NCI-H187 treated with DMSO at 0.1 percent for 48 hours (cell line): ENCODE measurements at places on chromosomes 3 and 15.

GRCh38 chr3:109903100-109903499, 565.8 kb upstream of the DPPA4 start:
- DNase-seq: no peak

DNA sequence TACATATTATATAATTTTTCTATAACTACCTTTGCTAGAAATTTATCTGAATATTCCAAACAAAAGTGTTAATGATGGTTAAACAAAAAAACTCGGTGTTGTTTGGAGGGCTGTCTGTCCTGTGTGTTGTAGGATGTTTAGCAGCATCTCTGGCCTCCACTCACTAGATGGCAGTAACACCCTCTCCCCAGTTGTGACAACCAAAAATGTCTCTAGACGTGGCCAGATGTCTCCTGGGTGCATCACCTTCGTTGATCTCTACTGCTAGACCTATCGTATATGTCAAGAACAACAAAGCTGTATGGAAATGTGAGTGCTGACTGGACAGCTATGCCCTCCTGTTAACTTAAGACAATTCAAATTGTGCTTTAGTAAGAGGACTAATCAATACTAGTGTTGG, 14.1 kb downstream of the ANKRD34C start:
- DNase-seq: no peak

GRCh38 chr15:39192979-39193560, 387.8 kb upstream of the THBS1 start:
- DNase-seq: no peak

DNA sequence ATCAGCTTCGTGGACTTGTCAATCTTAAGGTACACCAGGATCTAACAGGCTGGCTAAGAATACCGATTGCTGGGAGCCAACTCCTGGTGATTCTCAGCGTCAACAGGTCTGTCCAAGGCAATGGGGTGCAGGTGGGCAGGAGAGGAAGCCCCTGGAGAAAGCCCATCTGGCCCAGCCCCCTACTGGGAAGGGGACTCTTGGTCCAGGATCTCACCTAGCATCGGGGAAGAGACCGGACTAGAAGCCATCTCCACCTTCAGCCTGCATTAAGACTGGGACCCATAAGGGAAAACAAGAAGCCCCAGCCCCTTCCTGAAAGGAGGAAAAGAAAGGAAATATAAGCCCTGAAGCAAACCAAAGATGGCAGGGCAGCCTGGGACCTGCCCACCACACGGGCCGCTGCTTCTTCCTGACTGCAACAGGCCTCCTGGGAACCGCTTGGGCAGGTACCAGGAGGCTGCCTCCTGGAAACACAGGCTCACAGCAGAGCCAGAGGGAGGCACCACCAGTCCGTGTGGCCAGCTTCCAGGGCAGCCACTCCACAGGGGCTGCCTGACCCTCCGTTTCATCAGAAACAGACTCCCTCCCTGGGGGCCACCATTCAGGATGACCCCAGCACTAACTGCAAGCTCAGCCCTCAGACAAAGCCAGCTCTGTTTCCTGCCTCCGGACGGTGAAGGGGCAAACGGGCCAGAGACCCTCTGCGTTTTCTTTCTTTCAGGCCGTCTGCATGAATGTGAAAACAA, 100.2 kb downstream of the LRIG1 start:
- no peak for DNase-seq

GRCh38 chr3:42175386-42176240, 84.5 kb downstream of the TRAK1 start:
- peak; percentile 22 for DNase-seq

- no peak for DNase-seq
Observed at GRCh38 chr3:20222274-20222673, 36.3 kb upstream of the SGO1 start.

DNA sequence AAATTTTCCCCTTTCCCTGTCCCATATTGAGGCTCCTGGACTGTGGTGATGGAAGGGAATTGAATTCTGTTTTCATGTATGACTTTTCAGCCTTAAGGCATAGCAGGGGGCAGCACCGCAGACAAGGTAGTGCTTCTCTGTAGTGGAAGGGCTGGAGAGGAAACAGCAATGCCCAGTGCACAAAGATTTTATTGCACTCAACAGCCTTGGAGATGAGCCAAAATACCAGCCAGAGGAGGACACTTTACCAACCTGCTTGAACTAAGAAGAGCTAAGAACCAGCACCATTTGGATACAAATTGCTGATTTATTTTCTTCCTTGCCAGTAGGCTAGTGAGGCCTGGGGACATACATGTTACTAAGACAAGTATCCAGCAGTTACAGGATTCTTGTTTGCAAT, 98.7 kb downstream of the KCNMB2 start:
- DNase-seq: peak; percentile 39

DNA sequence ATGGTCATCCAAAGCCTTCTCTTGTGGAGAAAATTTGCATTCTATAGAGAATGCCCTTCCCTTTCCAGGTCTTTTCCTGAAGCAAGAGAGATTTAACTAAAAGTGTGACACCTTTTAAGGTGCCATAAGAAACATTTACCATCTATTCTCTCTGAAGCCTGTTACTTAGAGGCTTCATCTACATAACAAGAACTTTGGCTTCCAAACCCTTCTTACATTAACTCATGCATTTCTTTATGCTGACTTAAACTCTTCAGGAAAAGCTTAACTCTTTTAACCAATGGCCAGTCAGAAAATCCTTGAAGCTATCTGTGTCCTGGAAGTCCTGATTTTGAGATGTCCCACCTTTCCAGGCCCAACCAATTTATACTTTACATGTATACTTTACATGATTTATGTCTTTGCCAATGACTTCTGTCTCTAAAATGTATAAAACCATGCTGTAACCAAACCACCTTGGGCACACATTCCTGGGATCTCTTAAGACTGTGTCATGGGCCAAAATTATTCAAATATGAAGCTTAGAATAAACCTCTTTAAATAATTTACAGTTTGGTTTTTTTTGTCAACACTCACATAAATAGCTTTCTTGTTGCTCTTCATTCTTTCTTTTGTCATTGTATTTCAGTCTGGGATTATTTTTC, 472.6 kb upstream of the NECTIN3 start:
- DNase-seq: no peak

DNA sequence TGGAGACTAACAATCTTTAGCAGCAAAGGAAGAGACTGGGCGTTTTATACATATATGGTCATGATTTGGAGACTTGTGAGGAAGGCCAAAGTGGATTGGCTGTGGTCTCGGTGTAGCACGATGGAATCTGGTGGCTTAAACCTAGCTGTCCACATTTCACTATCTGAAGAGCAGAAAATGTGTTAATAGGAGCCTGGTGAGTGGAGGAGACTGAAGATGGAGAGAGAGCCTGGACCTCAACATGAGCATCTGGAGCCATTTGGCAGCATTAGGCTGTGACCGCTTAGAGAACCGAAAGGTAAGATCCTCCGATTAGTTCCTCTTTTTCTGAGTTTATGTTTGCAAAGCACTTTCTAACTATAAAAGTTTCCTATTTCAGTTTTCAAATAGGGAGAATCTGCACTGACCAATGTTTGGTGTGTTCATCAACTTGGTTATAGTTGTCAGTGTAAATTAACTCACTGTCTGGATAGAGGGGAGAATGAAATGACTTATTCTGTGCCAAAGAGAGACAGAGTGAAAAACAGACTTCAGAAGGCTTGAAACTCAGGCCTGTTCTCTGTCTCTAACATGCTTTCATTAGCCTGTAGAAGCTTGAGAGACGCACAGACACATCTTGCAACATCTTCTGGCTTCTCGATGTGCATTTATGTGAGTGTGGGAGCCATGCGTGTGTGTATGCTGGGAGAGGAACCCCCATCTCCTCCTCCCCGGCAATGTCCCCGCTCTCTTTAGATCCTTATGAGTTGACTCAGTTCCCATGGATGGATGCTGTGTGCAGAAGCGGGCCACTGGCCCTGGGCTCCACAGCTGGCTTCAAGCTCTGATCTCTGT, 244.7 kb upstream of the TBL1XR1 start:
- no peak for DNase-seq

GRCh38 chr3:127546970-127547733, 43.4 kb downstream of the TPRA1 start:
- DNase-seq: no peak

DNA sequence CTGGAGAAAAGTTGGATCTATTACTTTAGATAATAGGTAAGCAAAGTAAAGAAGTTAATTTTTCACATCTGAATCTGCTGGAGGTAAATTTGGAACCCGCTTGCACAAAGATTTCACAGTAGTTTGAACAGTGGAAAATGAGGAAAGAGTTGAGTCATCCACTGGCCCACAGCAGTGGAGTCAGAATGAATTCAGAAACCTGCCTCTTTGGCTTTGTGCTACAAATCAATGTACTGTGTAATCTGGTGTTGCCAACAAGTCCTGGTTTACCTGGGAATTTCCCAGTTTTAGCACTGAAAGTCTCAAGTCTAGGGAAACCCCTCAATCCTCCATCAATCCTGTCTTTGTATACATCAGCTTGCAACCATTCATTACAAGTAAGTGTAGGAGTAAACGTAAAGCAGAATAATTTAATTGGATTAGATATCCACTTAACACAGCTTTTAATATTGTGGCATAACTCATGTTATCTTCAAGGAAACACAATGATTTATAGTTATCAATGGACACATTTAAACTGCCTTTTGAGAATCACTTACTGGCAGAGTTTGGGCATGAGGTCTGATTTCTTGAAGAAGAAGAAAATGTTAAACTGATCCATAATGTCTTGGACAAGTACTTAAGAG, 100.6 kb downstream of the DCLK3 start:
- DNase-seq: no peak

DNA sequence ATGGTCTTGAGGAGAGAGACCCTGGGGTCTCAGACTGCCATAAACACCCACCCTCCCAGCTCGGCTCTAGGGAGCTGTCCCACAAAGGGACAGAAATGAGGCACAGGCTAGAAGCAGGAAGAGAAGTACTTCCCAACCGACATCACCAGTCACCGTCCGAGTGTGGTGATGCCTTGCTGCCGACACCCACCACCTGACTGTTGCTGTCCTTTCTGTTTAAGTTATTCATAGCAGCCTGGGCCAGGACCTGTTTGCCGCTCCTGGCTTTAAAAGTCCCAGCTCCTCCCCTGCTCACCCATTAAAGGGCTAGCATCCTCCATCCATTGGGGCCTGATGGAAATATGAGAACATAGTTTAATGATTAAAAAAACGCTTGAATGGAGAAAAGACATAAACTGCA, 13.2 kb upstream of the SPG11 start:
- no peak for DNase-seq

DNA sequence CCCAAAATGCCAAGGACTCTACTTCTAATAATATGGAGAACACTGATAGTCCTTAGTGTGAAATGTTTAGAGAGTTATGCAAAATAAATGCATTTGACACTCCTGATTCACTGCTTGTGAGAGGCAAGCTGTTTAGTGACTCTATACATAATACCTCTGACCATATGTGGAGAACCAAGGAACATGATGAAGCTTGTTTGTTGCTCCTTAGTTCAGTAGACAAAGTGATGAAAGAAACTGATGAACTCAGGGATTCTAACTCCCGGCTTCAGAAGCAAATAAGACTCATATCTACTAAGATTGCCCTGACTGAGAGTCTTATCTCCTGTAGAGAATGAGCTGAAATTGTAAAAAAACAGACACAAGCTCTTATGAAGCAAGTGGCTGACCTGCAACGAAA, 41.3 kb downstream of the PEX5L start:
- DNase-seq: no peak

DNA sequence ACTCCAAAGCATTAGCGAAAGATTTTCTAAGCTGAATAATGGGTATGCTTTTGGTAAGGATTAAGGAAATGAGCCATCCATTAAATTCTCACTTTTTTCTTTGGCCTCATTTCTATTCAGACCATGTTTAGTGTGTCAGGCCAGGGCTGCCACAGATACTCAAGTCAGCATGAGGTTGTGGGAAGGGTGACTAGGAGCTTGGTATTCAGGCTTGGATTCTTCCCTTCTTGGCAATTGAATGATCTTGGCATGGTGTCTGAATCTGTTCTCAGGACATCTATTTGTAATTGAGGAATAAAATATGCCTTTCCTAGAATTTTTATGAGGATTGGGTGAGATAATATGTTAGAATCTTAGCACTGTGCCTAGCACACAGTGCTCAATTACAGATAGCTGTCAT, 11.2 kb downstream of the CCNB2 start:
- DNase-seq: no peak

DNA sequence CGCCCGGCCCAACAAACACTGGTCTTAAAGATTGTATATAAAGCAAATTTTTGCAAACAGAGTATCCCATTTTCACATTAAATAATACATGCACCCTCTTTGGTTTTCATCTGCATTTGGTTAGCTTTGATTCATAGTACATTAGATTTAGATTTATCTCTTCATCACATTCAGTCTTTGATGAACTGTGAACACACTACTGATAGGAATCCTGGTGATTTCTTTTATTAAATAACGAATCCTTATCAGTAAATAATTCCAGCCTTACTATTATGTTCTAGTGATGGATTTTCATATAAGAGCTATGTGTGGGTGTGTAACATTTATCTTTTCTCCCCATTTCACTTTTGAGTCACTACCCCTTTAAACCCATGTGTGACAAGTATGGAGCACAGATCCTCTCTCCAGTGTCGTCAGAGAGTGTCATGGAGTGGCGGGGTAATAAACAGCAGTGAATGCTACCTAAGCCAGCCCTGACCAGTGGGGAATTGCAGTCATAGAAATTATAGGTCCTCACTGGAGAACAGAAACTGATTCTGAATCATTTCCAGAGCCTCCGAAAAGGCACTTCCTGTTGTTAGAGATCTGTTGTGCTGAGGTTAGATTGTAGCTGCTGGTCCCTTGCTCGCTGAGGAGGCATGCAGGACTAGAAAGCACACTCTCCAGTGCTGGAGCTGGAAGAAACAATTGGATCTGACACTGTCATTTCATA, 22.0 kb downstream of the SLC7A14 start:
- no peak for DNase-seq

- no peak for DNase-seq
Observed at GRCh38 chr3:102511168-102511567, 76.4 kb downstream of the ZPLD1 start.

GRCh38 chr3:115980709-115981108, 357.4 kb downstream of the GAP43 start:
- DNase-seq: no peak

- DNase-seq: no peak
Observed at GRCh38 chr3:16595778-16596177, 9.4 kb downstream of the DAZL start.

- no peak for DNase-seq
Observed at GRCh38 chr3:119697394-119697793, 5.4 kb upstream of the CFAP91 start.

- peak; percentile 7 for DNase-seq
Observed at GRCh38 chr15:81106560-81106959, 27.5 kb upstream of the CFAP161 start.

GRCh38 chr3:49388289-49388820, 23.4 kb downstream of the RHOA start:
- no peak for DNase-seq

DNA sequence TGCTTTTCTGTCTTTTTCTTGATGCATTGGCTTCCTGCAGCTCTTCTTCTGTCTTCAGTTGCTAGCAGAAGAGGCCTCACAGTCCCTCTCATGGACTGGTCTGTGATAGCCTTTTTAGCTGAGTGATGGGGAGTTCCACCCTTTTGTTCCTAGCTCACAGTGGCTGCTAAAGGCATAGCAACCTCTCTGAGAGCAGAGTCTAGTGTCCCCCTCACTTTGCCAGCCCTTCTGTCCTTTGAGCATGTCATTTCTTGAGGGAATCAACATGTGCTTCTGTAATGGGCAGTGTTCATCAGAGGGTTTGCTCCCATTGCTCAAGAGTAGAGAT, 44.4 kb downstream of the GAP43 start:
- DNase-seq: no peak
